Adrenal gland (tissue), 19 donors: ENCODE measurements at places on chromosomes 16 and 17. TPM values are rescaled to one million over a fixed set of nuclear protein-coding genes. Genes with fewer than 3 reads are reported as not detected.
A peak's percentile ranks its signal among the peaks of the same experiment; 100 is the strongest.

CEMP1 gene
- total RNA-seq = not detected

- DNase-seq = no peak
- H3K4me3 ChIP-seq = no peak overlapping the region
- no peaks in the 10 kb centered on the region for H3K36me3 ChIP-seq
- H3K27me3 ChIP-seq = no peaks in the 10 kb centered on the region
- H3K27ac ChIP-seq = peak overlapping the region; percentile 100
These were observed 1.4 kb upstream of the UNK start for GRCh38 chr17:75783069-75783783.

DNA sequence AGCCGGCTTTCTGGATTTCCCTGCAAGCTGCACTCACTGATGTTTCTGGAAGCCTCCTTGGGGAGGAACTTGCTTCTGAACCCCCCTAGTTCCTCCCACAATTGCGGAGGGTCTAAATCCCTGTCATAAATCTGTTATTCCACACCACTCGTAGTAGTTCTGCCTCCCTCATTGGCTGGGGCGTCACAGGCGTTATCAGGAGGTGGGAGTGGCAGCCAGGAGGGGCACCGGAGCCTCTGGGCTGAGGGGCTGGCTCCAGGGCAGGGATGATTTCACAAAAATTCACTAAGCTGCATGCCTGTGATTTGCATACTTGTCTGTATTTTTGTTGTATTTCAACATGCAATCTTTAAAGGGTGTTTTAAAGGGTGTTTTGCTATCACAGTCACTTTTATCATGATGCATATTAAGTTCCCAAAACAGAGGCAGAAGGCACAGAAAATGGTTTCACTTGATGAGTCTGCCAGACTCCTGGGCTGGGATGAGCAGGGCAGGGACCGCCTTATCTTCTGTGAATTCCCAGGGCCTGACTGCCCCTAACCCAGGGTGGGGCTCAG lies 176.2 kb upstream of the FOXF1 start:
- H3K4me1 ChIP-seq = no peaks in the 10 kb centered on the region
- DNase-seq = no peak
- peaks cover 19% of the 10 kb centered on the region for H3K27me3 ChIP-seq
- H3K36me3 ChIP-seq = no peaks in the 10 kb centered on the region

DNA sequence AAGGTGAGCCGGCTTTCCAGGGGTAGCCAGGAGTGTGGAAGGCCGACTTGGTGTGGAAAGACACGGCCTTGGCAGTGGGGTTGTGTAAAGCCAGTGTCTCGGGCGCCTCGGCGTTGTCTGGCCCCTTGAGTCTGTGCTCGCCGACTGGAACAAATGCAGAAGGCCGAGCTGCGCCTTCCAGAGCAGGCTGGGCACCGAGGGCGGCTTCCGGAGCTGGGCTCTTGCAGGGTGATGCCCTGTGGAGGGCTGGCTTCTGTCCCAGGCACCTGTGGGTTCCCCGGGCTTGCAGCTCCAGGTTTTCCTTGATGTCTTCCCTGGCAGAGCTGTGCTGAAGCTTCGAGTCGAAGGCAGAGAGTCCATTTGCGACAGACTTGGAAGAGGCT lies 8.0 kb downstream of the ZNF750 start:
- no peak for DNase-seq
- H3K27me3 ChIP-seq = no peaks in the 10 kb centered on the region
- no peak overlapping the region for H3K27ac ChIP-seq

GRCh38 chr17:16922386-16923096 lies 49.4 kb downstream of the TNFRSF13B start:
- H3K36me3 ChIP-seq = no peaks in the 10 kb centered on the region
- no peaks in the 10 kb centered on the region for H3K4me1 ChIP-seq
- H3K27ac ChIP-seq = no peak overlapping the region
- no peak for DNase-seq
- no peaks in the 10 kb centered on the region for H3K27me3 ChIP-seq
- H3K4me3 ChIP-seq = no peak overlapping the region

DNA sequence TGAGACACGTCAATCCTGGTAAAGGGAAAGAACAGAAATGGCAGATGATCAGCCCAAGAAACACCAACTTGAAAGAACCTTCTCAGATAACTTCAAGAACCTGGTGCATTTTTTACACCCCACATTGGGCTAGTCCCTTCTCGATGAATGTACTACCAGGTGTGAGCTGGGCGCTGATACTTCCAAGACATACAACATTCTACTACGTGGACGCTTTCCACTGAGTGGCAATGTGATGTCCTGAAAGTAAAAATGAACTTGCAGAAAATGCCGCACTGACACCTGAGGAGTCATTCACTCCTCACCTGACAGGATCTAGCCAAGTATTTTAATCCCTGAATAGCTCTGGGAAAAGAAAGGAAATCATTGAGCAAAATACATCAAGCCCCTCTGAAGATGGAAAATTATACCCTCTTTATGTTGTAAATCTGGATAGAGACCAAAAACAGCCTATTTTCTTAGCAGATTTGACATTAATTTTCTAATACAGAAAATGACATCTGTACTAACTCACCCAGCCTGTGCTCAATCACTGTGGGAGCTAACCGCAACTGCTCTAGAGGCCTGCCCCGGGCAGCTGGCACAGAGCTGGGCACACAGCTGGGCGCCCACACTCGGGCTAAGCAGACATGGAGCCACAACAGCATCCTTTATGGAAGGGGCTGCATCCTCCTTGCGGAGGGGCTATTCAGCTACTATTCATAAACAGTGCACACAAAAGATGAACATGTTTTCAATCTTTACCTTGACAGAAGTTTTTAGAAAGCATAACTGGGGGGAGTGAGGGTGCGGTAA lies 16.2 kb downstream of the SNN start:
- peaks cover 66% of the 10 kb centered on the region for H3K36me3 ChIP-seq
- no peaks in the 10 kb centered on the region for H3K27me3 ChIP-seq
- H3K27ac ChIP-seq = no peak overlapping the region
- no peak overlapping the region for H3K4me3 ChIP-seq

- peak overlapping the region; percentile 40 for H3K27ac ChIP-seq
- no peaks in the 10 kb centered on the region for H3K36me3 ChIP-seq
- DNase-seq = no peak
- H3K4me1 ChIP-seq = peaks cover 61% of the 10 kb centered on the region
- no peak overlapping the region for H3K4me3 ChIP-seq
These were observed 235.5 kb downstream of the MRTFB start for GRCh38 chr16:14306485-14307058.

DNA sequence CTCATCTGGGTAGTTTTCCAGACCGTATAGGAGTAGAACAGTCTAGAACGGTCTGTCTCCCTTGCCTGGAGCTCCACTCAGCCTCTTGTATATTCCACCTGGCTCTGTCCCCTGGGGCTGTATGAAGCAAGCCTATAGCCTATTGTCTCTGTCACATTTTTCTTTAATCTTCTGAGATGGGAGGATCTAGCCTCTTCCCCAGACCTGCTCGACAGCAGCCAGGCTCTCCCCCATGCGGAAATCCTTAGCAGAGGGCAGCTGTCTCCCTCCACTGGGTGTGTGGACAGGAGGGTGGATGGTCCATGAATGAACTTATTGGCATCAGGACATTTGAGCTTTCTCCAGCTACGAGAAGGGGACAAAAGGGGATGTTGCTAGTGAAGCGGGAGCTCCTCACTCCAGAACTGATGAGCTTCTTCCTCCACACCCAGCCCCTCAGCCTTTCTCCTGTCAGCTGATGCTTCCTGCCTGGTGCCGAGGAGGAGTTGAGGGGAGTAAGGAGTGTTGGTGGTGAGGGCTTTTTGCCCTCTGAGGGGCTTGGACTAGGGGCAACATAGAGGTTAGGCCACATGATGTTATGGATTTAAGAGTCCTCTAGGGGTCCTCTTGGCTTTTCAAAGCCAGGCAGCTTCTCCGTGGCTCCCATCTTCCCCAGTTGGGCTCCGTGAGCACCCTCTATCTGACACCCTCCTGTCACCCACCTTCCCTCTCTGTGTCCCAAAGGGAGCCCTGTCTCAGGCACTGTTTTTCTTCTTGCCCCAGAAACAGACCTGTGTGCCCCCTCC lies 28.0 kb downstream of the ARHGAP23 start:
- H3K4me3 ChIP-seq = no peak overlapping the region
- H3K27ac ChIP-seq = peak overlapping the region; percentile 92
- H3K4me1 ChIP-seq = peaks cover 31% of the 10 kb centered on the region
- DNase-seq = no peak
- no peaks in the 10 kb centered on the region for H3K36me3 ChIP-seq

TBX6 gene
- 1.1 TPM for total RNA-seq

DNA sequence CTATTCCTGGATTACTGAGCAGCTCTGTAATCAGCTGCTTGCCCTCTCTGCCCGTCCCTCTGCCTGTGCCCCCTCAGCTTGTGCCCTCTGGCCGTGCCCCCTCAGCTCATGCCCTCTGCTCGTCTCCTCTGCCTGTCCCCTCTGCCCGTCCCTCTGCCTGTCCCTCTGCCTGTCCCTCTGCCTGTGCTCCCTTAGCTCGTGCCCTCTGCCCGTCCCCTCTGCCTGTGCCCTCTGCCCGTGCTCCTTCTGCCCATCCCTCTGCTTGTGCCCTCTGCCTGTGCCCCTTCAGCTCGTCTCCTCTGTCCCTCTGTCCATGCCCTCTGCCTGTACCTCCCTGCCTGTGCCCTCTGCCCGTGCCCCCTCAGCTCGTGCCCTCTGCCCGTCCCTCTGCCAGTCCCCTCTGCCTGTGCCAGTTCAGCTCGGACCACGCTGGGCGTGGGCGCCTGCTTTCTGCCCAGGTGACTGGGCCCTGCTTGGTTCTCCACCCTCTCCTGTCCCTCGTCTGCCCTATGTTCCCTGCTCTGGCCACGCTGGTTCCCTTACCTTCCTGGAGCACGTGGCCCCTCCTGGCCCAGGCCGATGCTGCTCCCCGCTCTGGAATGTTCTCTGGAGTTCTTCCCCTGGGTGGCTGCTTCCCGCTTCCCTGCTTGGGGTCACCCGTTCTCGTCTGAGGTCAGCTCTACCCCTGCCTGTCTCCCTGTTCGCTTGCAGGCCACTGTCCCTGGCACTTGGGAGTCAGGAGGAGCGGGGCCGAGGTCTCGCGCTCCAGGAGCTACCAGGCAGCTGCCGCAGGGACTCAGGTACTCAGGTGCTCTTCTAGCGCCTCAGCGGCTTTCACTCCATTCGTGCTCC lies 63.9 kb downstream of the BANP start:
- H3K27ac ChIP-seq = no peak overlapping the region
- no peaks in the 10 kb centered on the region for H3K4me1 ChIP-seq
- no peak overlapping the region for H3K4me3 ChIP-seq
- DNase-seq = no peak

CD300A gene
- 13.9 TPM for total RNA-seq

DRC3 gene
- total RNA-seq = 9.1 TPM

- no peaks in the 10 kb centered on the region for H3K27me3 ChIP-seq
- no peaks in the 10 kb centered on the region for H3K36me3 ChIP-seq
- no peak overlapping the region for H3K27ac ChIP-seq
- DNase-seq = no peak
- H3K4me3 ChIP-seq = no peak overlapping the region
These were observed 36.1 kb downstream of the USP31 start for GRCh38 chr16:23113185-23113584.

OGFOD1 gene
- total RNA-seq = 52.2 TPM

TLCD2 gene
- 23.0 TPM for total RNA-seq

DNA sequence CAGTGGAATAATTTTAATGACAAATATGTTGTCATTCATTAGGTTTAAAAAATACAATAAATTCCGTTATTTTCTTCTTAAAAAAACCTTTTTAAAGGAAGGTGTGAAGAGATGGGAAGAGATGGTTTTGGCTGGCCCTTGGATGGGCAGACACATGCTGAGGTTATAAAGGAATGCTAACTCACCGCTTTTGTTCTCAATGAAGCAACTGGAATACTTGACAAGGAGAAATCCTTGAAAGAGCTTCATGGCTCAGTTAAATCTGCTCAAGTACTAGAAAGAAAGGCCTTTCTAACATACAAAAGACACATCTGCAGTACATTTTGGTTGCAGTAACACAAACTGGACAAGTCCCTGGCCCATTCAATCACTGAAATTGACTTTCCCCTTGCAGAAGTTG lies 158.3 kb upstream of the KCNJ16 start:
- no peaks in the 10 kb centered on the region for H3K27me3 ChIP-seq
- no peaks in the 10 kb centered on the region for H3K36me3 ChIP-seq
- H3K4me1 ChIP-seq = no peaks in the 10 kb centered on the region
- H3K27ac ChIP-seq = no peak overlapping the region

KLHL10 gene
- total RNA-seq = not detected

PIK3R5 gene
- total RNA-seq = 24.3 TPM

DNA sequence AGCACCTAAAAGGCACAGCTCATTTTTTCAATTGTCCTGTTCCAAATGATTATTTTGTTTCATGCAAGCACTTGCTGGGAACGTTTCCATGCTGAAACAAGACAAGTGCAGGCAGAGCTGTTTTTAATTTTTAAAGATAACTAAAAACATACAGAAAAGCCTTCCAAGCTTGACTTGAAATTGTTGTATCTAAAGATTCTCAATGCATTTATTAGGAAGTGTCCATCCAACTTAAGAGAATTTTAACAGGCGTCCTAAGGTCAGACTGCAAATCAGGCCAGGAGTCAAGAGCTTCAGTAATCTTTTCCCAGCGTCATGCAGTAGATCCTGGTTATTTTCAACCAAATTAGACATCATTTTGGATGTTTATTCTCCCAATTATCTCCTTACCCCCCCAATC lies 702.8 kb downstream of the KCNJ2 start:
- H3K27ac ChIP-seq = no peak overlapping the region
- DNase-seq = no peak
- H3K4me3 ChIP-seq = no peak overlapping the region
- no peaks in the 10 kb centered on the region for H3K27me3 ChIP-seq

SMTNL2 gene
- not detected for total RNA-seq

GRCh38 chr16:29824589-29825144 lies 4.4 kb downstream of the MVP start:
- no peak overlapping the region for H3K4me3 ChIP-seq
- H3K4me1 ChIP-seq = peaks cover 91% of the 10 kb centered on the region
- peak overlapping the region; percentile 97 for H3K27ac ChIP-seq

GRCh38 chr17:67392111-67392510 lies 15.0 kb downstream of the PITPNC1 start:
- H3K4me1 ChIP-seq = peaks cover 19% of the 10 kb centered on the region
- peak; percentile 11 for DNase-seq
- no peaks in the 10 kb centered on the region for H3K36me3 ChIP-seq
- no peak overlapping the region for H3K4me3 ChIP-seq
- H3K27ac ChIP-seq = no peak overlapping the region

GRCh38 chr17:46991617-46992016 lies 12.6 kb upstream of the RPRML start:
- no peaks in the 10 kb centered on the region for H3K4me1 ChIP-seq
- H3K27ac ChIP-seq = no peak overlapping the region
- no peaks in the 10 kb centered on the region for H3K27me3 ChIP-seq

HOXB7 gene
- 16.7 TPM for total RNA-seq

DNA sequence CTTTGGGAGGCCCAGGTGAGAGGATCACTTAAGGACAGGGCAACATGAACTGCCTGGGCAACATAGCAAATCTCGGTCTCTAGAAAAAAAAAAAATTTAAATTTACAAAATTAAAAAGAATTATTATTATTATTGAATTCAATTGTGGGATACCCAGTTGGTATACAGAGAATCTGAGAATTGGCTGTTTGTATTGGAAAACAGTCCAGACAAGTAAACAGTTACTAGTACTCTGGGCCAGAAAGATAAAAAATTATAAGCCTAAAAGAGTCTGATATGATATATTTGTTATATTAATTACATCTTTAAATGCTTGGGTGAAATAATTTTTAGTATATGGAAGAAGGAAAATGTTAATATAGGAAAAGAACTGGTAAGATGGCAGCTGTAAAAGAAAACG lies 15.0 kb downstream of the CCDC47 start:
- no peak overlapping the region for H3K27ac ChIP-seq
- no peaks in the 10 kb centered on the region for H3K4me1 ChIP-seq
- DNase-seq = no peak
- no peaks in the 10 kb centered on the region for H3K27me3 ChIP-seq
- H3K36me3 ChIP-seq = no peaks in the 10 kb centered on the region
